ENCODE measurements at places on chromosomes 7 and 10.

DNA sequence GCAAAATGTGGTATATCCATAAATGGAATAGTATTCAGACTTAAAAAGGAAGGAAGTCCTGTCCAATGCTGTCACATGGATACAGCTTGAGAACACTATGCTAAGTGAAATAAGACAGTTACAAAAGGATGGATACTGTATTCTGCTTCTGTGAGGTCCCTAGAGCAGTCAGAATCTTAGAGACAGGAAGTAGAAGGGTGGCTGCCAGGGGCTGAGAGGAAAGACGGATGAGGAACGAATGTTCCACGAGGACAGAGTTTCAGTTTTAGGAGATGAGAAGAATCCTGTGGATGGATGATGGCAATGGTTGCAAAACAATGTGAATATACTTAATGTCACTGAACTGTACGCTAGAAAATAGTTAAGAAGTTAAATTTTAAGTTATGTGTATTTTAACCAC, 3.8 kb downstream of the PRKCQ start:
- no peak for DNase-seq

DNA sequence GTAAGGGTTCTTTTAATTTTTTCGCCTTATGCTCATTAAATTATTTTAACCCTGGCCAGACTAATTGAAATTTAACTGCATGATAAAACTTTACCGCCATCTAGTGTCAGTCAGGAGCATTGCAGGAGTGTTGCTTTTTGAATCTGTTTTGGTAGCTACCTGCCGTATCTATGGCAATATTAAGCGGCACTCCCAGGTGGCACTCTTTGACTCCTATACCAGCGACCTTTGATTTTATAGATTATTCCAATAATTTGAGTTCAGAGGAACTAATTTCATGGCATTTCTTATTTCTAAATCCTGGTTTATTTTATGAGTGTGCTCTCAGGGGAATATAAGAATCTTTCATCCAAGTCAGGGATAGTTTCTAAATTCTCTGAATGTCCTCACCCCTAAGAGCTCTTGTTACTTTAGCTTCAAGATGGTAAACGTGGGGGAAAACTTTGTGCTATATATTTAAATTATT, 198.9 kb downstream of the REEP3 start:
- peak; percentile 48 for DNase-seq

- DNase-seq: no peak
These were observed 30.1 kb upstream of the CDHR3 start for GRCh38 chr7:105932835-105933477.

GRCh38 chr10:29668628-29669027, 33.9 kb upstream of the SVIL start:
- DNase-seq: no peak

DNA sequence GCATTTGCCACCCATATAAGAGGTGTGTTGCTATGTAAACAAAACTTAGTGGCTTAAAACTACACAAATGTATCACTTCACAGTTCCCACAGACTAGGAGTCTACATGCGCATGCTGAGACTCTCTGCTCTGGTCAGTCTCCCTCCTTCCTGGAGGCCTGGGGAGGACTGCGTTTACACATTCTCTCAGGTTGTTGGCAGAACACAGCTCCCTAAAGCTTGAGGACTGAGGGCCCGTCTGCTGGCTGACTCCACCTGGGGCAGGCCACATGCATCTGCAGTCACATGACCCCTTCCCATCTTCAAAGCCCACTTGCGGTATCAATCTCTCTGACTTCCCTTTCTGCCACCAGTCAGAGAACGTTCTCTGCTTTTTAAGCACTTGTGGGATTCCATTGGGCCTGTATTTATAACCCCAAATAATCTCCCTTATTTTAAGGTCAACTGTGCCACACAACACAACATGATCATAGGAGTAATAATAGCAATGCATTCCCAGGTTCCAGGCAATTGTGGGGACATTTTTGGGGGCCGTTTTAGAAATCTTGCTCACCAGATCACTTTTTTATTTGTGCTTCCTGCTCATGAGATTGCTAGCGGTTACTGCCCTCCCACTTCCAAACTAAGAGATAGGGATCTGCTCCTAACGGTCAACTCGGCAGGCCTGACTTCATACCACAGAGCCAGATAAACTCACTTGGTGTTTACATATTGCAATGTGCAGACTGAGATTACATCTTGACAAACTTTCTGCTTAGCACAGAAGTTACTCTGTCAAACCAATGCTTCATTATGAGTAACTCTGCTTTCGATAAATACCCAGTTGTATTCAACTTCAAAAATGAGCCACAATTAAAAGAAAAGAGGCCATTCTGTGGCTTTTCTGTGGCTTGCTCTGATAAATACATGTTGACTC, 96.3 kb downstream of the ALOX5 start:
- peak; percentile 22 for DNase-seq

DNA sequence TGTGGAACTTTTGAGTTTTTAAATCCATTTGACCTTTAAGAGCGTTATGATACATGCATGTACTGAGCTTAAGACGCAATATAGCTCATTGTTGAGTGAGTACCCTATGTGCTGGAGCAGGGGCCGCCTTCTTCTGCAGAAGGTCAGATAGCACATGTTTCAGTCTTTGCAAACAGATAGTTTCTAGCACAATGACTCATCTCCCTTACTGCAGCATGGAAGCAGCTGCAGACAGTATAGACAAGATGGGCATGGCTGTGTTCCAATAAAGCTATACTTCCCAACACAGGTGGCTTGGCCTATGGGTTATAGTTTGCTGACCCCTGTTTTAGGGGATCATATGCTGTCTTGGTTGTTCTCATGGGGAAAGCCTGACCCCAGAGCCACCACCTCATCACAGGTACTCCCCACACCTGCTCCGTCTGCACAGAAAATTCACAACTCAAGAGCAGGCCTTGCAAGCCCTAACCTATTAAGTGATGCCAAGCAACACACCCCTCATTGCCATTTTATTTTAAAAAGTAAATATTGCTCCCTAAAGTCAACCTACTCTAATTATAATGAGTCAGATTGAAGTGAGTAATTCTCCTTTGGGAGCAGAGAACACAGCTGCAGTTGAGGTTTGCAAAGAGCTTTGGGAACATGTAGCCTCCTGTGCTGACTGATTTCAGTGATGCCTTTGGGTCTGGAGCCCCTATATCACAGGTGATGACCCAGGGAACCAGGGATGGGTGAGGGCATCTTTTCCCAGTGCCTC, 330.1 kb downstream of the PAXIP1 start:
- DNase-seq: no peak

- DNase-seq: no peak
These were observed 284.4 kb downstream of the USP6NL start for GRCh38 chr10:11326913-11327616.

- DNase-seq: no peak
These were observed 33.6 kb upstream of the RELN start for GRCh38 chr7:104023100-104023499.

DNA sequence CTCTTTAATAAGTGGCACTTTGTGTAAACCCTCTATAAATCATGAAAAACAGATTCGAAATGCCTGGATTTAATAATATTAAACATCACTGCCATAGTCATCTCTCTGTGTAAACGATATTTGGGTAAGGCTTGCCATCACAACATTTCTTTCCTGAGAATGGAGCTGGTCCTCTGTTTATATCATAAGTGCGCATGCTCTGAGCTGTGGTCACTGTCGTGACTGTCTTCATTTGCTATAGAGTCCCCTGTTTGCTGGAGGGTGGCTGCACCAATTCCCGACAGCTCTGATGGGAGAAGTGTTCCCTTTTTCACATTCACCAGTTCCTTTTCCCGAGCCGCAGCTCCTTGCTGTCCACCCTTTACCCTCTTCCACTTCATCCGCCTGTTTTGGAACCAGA, 50.4 kb upstream of the AGMO start:
- DNase-seq: no peak

- DNase-seq: no peak
These were observed 110.3 kb downstream of the ADRA2A start for GRCh38 chr10:111187096-111187495.

DNA sequence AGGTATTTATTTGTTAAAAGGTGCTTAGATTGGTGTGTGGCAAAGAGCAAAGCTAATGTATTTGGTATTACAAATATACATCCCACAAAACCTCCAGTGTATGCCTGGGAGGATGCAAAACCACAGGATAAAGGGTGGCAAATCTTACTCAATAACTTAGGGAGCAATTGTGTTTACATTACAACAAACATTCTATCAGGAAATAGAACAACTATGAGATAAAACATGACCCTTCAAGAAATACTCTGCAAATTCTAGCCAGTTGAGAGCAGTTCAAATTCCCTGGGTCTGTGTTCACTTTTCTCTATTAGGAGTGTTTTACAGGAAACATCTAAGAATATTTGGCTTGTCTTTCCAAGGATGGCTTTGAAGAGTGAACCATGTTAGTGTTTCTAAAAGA, 64.9 kb downstream of the CUL1 start:
- no peak for DNase-seq

GRCh38 chr7:77308792-77309191, 107.4 kb downstream of the GSAP start:
- DNase-seq: no peak

DNA sequence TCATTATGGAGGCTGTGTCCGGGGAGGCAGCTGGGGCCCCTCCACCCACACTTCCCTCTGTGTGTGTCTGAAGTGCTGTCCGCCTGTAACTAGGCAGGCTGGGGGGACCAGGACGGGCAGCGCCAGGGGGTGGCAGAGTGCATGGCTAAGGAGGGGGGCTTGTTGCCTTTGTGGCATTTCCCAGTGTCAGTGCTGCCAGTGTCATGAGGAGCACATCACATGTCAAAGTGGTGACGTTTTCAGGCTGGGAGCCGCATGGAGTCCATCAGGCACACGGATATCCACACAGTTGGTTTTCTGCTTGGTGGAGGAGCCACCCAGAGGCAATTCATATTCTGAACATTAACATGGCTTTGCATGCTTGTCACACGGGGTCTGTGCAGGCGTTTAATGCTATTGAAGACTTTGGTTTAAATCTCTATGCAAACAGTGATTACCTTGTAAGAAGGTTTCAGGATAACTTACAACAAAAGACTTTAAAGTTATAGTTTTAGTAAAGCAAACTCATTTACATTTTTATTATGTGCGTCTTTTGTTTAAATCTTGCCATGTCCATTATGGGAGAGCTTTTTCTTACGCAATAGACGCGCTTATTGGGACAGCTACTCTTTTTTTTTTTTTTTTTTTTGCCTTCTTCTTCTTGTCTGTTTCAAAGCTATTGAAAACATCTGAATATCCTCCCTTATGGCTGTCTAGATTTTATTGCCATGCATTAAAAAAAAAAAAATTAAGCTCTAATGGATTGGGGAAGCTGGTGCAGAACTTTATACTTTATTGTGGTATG, 52.9 kb downstream of the C10orf67 start:
- peak; percentile 81 for DNase-seq

- DNase-seq: no peak
These were observed 67.5 kb downstream of the DNAJC12 start for GRCh38 chr10:67770537-67770936.

- no peak for DNase-seq
These were observed 58.0 kb upstream of the CAV2 start for GRCh38 chr7:116441534-116441933.

DNA sequence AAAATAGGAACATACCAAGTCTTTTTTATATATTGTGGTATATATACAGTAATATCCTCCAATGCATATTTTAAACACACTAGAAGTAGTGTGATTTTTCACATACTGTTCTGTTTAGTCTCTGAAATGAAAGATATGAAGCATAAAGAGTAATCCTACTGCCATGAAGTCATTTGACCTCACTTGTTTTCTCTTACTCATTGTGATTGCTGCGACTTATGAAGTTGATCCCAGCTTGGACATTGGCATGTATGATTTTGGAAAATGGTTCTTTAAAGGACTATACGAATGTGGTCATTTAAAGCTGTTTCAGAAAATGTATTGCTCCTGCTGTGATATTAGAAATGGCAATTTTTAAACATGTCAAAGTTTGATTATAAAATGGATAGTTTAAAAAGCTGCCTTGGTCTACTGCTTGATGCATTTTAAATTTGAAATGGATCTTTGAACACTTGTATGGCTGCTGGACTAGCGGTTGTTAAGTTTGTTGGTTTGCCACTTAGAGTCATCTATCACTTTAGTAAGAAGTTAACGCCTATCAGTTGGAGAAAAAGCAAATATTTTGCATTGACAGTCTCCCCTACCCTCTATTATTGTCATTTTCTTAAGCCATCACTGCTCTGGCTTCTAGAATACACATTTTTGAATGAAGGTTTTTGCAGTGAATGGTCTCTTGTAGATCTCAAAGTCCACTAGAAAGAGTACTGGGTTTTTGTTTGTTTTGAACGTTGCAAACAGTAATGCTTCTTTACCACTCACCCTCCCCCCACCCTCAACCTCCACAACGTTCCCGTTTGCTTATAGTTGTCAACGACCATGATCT, 881 bp upstream of the PCGF5 start:
- no peak for DNase-seq

GRCh38 chr10:36038316-36038955, 396.3 kb upstream of the FZD8 start:
- DNase-seq: no peak

GRCh38 chr10:68655620-68656126, 65.4 kb upstream of the CCAR1 start:
- no peak for DNase-seq

DNA sequence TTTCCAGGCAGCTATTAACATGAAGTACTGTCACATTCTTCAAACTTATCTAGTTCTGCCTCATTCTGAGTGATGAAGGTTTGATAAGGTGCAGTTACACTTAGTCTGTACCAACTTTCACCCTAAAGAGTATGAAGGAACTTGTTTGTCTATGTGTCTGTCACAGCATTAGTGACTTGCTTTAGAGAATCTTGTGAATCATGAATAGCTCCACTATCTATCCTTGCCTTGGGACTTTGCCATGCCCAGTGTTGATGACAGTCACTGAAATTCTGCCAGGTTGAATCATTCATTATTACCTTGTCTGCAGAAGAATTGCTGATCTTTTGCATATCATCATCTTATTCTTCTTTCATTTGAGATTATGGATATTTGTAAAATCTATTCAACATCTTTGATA, 50.9 kb upstream of the A1CF start:
- DNase-seq: no peak

DNA sequence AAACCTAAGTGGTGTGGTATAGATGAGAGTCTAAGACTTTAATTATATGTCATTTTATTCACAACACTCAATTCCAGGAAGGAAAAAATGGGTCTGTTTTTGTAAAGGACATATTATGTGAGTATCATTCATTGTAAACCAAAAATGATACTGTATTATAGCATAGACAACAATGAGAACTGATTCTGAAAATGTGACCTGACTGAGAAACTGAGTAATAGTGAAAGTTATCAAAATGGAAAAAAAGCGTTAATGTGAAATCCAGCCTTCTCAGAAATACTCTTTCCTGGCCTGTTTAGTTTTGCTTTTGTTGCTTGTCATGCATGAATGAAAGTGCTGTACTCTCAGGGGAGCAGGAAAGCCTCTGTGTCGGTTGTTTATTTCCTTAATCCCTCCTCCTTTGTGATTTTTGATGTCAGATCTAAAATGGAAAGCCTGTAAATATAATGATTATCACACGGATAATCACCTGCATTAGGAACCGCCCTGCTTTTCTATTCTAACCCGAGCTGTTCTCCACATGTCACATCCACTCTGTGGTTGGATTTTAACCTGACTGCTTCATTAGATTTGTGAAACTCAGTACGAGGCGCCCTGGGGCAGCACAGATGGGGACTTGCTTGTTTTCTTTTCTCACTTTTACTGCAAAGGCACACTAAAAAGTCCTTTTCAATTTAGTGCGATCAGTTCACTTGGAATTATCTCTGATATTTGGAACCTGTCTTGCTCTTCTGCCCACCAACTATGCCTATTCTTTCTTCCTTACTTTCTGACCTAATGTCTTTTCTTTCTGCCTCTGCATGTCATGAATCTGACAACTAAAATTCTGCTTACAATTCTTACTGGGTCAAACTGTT, 240.9 kb upstream of the KAT6B start:
- DNase-seq: peak; percentile 91
